HT-29 (cell line): ENCODE measurements at places on chromosomes 7 and 10.
A peak's percentile ranks its signal among the peaks of the same experiment; 100 is the strongest.

DNA sequence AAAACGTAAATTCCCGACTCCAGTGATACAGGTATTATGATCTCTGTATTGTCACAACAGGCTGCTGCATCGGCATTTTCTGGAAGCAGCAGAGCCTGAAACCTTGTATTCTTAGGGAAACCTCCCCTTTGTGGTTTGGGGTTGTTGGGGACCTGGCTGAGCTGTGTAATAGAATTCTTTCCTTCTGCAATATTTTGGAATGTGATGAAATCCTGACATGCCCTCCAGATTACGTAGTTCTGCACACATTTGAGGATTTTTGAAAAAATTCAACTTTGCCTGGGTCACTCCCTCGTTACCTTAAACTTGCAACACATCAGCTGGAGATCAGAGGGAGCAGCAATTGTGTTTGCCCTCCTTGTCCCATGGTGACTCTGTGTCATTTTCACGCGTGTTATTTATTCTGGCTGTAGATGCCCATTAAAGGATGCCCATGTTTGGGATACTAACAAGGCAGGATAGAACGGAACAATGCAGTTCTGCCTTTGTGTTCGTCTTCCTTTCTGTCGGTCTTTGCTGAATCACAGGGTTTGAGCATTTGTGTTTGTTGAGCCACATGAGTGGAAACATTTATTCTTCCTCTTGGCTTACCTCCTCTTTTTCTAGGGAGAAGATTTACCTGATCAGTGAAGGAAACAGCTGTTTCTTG is 181.7 kb downstream of the TCF7L2 start:
- no peak for DNase-seq

- DNase-seq: no peak
These were observed 233.7 kb upstream of the PTN start for GRCh38 chr7:137577184-137577583.

GRCh38 chr10:91590142-91590903 is 42.5 kb downstream of the PPP1R3C start:
- DNase-seq: peak; percentile 26

GRCh38 chr7:97019710-97020225 is 4.9 kb downstream of the DLX5 start:
- no peak for DNase-seq

- no peak for DNase-seq
These were observed 96.9 kb downstream of the SORBS1 start for GRCh38 chr10:95464280-95464679.

- peak; percentile 88 for DNase-seq
These were observed 2.2 kb upstream of the IGFBP3 start for GRCh38 chr7:45923290-45923689.

GRCh38 chr10:29328983-29329382 is 40.1 kb downstream of the LYZL1 start:
- DNase-seq: no peak

GRCh38 chr7:137865764-137866163 is 19.0 kb upstream of the DGKI start:
- DNase-seq: no peak

GRCh38 chr10:105010411-105011121 is 369.5 kb downstream of the SORCS3 start:
- no peak for DNase-seq

- DNase-seq: no peak
These were observed 5.7 kb downstream of the ANKRD2 start for GRCh38 chr10:97578171-97578844.

DNA sequence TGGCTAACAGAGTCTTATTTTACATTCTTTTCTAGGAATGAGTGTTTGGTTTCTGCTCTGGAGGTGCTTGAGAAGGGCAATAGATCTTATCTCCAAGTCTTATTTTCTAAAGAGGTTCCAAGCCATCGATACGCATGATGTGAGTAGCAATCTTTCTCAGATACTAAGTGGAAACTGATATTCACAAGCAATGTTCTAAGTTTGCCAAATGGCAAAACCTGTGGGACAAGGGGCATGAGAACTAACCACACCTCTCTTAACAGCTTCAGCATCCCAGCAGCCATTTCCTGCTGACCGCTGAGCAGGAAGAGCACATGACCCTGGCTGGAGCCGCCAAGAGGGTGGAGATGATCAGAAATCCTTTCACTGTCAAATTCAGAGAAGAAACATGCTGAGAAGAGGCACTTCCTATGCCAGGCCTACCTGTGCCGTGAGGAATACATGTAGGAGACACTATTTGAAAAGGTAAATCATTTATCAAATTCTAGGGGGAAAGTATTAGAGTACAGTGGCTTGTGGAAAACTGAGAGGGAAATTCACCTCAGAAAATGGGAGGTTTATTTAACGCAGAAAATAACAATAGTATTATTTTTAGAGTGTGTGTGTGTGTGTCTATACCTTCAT is 35.2 kb downstream of the CCDC71L start:
- DNase-seq: peak; percentile 64

DNA sequence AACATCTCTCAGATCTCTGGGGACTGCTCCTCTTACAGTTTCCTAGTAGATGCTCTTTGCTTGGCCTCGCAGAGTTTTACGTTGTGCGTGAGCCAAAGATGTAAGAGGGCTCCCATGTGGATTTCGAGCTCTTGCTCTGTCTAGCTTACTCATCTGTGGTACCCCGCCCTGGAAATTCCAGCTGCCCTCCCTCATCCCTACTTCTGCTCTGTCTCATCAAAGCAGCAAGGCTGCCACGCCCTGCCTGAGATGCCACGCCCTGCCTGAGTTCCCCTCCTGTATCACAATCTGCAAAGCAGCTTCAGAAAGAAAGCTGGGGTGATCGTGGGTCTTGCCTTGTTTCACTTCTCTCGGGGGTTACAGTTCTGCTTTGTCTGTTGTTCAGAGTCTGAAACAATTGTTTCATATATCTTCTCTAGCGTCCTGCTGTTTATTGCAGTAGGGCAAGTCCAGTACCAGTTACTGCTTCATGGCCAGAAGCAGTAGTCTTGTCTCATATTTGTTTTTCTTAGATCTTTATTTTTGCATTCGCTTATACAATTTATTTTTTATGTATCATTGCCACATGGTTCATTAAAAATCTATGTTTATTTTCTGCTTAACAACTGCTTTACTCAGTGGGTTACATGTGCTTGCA is 36.1 kb upstream of the CCNY start:
- no peak for DNase-seq

- no peak for DNase-seq
These were observed 6.6 kb upstream of the BHLHA15 start for GRCh38 chr7:98204670-98205069.

DNA sequence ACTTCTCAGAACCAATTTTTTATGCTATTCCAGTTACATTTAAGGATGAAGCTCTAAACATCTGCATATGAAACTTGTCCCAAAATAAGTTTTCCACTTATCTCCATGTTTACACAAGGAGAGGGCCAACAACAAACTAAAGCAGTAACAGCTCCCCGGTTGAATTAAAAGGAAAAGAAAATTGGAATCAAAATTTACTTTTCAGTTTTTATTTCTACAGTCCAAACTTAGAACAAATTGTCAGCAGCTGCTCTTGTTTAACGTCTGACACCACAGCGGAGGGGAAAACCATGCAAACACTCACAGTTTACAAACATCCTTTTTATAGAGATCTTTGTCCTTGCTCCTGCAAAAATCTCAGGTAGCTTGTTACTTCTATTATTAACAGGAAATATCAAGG is 101.3 kb downstream of the COL28A1 start:
- no peak for DNase-seq

GRCh38 chr10:132748545-132749370 is 37.2 kb downstream of the NKX6-2 start:
- no peak for DNase-seq

GRCh38 chr10:83987216-83987615 is 152.1 kb upstream of the GHITM start:
- no peak for DNase-seq

DNA sequence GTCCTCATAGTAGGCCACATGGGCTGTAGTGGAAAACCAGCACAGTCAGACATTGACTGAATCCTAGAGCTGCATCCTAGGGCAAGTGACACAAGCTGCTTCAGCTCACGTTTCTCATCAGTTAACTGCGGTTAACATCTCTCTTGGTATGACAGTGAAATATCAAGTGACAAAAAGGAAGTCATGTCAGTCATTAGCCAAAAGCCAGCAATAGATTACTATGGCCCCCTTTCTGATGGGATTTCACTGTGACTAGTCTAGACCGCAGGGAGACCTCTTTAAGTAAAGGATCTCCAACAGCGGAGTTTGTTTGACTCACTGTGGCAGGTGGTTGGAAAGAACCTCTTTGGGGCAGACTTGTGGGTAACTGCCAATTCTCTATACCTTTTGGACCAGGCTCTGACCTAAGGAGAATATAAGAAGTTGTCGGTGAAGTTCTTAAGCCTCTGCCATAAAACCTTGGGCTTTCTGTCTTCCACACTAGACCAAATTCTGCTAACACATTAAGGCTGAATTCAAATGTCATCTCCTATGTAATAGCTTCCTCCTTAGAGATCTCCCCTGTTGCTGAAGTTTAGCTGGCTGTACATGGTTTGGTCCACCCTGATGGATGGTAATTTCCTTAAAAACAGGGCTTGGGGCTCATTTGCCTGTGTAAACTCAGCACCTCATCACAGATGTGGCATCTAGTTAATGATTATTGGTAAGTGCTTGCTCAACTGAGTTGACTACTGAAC is 115.3 kb downstream of the SGMS1 start:
- DNase-seq: peak; percentile 3

- DNase-seq: no peak
These were observed 57.6 kb downstream of the IKZF1 start for GRCh38 chr7:50362142-50362541.

GRCh38 chr7:98194186-98194585 is 17.1 kb upstream of the BHLHA15 start:
- DNase-seq: no peak

GRCh38 chr10:28403090-28403489 is 100.2 kb upstream of the MPP7 start:
- DNase-seq: no peak

DNA sequence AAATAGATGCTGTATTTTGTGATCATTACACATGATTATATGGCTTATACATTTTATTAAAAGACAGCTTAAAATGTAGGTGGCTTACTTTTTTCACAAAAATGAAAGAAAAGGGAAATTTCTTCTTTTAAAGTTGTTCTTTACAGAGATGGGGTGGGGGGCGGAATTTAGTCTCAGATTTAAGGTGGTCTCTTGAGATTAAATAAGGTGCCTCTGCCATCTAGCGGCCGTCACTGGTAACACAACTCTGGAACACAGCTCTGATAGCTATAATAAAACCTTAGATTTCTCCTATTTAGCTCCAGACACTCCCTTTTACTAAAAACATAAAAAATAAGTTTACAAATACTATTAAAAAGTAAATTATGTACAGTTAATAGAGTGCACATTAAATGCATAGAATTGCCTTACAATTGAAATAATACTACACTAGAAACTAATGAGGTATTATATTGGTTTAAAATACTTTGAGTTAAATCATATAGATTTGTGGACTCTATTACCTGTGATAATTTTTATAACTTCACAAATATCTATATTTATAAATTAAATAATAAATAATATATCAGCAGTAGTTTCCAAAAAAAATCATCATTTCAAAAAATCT is 210.9 kb downstream of the DGKB start:
- peak; percentile 62 for DNase-seq

DNA sequence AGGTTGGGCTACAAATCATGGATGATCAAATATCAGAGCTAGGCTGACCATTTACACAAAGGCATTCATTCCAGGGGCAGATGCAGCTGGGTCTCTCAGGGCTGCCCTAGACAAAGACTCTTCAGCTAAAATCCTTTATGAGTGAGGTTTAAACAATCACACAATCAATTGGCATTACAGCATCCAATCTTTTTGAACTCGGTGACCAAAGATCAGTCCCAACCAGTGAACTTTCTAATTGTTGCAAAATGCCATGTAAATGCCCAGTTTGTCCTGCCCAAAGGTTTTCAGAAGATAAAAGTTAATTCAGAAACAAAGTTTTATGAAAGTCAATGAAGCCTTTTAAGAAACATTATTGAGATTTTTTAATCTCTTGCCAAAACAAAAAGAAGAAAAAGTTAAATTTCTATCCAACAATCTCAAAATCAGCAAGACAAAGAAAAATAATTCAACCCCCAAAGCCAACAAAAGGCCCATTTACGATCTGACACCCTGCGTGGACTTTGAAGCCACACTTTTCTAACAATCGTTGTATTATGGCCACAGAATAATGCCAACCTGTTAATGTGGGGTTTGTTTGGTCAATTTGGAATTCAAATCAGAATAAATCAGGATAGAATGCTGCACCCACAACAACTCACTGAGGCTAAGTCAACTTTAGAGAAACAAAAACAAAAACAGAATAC is 40.9 kb downstream of the GPR37 start:
- peak; percentile 22 for DNase-seq

GRCh38 chr7:47181746-47182361 is 400.1 kb downstream of the TNS3 start:
- DNase-seq: no peak

GRCh38 chr10:96124230-96125141 is 5.6 kb upstream of the ZNF518A start:
- DNase-seq: peak; percentile 77

DNA sequence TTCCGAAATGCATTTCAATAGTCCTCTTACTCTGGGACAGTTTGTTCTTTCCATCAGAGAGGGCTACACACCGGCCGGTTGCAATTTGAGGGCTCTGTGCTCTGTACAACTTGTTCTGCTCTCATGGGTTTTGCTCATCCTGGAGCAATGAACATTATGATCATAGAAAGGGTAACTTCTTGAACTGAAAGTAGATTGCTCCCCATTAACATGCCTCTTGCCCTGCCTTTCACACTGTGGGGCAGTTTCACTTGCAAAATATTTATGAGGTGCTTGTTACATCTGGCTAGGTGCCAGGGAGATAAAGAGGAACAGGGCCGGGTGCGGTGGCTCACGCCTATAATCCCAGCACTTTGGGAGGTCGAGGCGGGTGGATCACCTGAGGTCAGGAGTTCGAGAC is 97.3 kb upstream of the MPP7 start:
- no peak for DNase-seq

GRCh38 chr7:110877016-110877415 is 213.9 kb upstream of the LRRN3 start:
- no peak for DNase-seq

DNA sequence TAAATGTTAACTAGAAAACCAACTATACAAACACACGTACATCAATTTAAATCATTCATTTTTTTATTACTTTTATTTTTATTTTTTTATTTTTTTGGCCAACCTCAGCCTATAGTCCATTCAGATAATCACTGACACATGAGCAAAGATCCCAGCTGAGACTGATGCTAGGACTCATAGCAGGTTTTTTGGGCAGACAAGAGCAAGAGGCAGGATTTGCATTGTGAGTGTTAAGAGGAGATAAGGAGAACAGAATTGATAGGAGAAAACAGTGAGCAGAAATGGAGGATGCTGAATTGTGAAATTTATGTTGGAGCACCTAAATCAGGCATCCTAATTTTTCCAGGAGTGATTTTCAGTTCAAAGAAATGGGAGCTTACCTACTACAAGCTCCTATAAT is 240.3 kb downstream of the SEMA3D start:
- no peak for DNase-seq
